ENCODE measurements at places on chromosomes 5 and 9.

DNA sequence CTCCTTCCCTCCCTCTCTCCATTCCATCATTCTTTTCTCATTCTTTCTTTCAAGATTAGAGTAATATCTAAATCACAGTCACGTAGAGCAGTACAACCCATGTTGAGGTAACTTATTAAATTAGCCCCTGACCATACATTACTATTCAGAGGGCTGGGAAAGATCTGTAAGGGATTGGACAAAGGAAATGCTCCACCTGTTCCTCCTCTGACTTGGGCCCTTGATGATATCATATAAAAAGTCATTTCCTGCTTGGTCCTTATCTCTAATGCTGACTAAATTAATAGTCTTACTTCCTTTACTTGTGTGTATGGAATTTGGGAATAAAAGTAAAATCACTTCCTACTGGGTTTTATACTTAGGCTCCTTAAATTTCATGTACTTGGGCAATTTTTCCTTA, 40.8 kb downstream of the SNX18 start:
- no peak for DNase-seq

DNA sequence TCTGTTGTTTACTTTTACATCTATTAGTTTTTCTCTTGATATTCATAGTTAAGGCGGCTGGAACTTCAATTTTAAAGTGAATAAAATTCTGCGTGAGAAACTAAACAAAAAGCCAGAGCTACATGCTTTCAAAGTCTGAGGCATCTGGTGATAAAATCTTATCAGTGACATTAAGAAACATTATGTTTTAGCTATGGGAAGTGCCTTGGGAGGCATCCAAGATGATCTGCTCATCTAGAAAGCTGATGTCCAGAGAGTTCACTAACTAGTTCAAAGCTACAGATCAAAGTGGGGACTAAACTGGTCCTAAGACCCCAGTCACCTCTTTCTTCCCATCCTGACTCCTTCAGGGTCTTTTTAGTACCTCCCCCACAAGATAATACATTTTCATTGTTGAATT, 37.2 kb downstream of the MRPS27 start:
- no peak for DNase-seq

GRCh38 chr9:135958485-135958884, 2.7 kb downstream of the UBAC1 start:
- DNase-seq: no peak

DNA sequence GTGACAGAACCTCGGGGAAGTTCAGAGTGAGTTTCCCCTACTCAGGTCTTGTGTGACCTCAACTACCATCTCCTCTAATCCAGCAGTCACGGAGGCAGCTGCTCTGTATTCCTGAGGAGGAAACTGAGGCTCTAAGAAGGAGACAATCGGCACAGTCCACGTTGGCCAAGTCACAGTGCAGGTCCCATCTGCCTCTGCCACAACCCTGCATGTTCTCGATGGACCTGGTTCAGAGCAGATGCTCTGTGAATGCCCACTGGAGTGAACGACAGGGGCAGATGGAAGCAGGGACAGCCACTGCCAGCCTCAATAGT, 722 bp upstream of the ERGIC1 start:
- no peak for DNase-seq

GRCh38 chr9:91611582-91611981, 187.9 kb upstream of the NFIL3 start:
- no peak for DNase-seq

DNA sequence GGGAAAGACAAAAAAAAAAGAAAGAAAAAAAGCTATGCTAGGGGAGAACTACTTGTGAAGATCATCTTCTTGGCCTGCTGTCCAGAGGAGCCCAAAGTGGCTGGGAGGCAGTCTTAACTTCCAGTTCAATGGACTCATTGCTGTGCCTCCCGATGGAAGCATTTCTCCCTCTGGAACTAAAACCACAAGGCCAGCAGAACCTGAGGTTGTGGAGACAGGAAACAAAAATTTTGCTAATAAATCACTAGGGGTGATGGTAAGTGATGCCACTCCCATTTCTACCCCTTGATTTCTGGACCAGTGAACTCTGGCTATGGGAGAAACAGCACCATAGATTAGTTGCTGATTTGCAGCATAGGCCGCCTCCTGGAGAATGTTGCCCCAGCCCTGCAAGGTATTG, 123.4 kb upstream of the NFIL3 start:
- no peak for DNase-seq

DNA sequence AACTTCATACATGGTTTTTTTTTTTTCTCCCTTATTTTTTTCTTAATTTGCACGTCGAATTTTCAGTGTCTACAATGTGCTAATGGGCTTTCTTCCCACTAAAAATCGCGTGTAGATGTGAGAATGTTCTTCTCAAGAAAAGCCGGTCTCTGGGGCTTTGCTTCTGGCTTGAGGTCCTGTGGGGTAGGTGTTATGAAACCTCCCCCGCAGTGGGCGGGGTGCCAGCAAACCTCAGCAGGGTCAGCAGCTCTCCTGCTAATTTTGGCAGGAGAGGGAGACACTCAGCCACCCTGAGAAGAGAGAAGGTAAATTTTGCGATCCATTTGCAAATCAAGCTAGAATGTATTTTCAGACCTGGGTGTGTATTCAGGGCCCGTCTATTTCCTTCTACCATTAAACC, 59.9 kb downstream of the NPR3 start:
- DNase-seq: no peak

DNA sequence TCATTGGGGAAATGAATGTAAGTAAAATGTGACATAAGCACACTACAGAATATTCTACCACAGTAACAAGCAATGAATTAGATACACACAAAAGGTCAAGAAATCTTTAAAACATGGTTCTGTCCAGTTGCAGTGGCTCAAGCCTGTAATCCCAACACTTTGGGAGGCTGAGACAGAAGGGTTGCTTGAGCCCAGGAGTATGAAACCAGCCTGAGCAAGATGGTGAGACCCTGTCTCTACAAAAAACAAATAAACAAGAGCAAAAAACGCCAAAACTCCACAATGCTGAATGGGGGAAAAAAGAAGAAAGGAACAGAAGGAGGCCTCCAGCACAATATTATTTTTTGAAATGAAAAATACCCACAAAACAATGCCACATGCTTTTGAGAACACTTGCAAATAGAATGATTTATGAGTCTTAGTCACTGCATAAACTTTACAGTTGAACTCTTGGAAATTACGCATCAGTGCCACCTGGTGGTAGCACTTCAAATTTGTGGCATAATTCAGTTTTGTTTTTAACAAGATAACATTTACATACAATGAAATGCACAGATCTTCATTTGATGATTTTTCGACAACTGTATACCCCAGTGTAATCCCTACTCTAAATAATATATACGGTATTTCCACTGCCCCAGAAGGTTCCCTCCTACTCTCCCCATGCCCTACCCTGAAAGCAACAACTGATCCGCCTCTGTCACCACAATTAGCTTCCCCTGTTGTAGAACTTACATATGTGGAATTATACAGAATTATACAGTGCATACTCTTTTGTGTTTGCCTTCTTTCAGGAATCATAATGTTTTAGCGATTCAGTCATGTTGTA, 14.4 kb upstream of the SPINK4 start:
- DNase-seq: peak; percentile 50

DNA sequence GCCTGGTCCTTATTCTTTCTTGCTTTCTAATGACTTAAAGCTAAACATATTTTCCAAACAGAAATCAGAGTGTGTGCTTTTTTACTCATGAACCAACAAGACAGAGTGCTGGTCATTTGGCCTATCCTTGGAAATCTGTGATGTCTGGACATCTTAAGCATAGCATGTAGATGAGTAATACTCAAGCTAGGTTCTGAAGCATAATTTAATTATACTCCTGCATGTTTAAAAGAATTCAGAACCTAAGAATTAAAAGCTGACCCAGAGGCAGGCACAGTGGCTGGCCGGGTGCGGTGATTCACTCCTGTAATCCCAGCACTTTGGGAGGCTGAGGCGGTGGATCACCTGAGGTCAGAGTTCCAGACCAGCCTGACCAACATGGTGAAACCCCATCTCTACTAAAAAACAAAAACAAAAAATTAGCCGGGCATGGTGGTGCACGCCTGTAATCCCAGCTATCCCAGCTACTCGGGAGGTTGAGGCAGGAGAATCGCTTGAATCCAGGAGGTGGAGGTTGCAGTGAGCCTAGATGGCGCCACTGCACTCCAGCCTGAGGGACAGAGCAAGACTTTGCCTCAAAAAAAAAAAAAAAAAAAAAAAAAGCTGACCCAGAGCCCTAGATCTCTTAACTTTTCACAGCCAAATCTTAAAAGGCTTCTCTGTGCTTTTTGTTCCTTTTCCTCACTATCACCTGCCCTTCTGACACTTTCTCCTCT, 16.2 kb upstream of the TJP2 start:
- no peak for DNase-seq

DNA sequence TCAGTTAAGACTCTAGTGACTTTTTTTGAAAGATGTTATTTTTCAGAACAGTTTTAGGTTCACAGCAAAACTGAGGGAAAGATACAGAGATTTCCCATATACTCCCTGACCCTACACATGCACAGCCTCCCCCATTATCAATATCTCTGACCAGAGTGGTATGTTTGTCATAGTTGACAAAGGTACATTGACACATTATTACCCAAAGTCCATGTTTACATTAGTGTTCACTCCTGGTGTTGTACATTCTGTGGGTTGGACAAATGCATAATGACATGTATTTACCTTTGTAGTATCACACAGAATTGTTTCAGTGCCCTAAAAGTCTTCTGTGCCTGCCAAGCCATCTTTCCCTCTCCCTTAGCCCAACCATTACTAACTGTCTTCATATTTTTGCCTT, 470.7 kb upstream of the DMAC1 start:
- DNase-seq: no peak

DNA sequence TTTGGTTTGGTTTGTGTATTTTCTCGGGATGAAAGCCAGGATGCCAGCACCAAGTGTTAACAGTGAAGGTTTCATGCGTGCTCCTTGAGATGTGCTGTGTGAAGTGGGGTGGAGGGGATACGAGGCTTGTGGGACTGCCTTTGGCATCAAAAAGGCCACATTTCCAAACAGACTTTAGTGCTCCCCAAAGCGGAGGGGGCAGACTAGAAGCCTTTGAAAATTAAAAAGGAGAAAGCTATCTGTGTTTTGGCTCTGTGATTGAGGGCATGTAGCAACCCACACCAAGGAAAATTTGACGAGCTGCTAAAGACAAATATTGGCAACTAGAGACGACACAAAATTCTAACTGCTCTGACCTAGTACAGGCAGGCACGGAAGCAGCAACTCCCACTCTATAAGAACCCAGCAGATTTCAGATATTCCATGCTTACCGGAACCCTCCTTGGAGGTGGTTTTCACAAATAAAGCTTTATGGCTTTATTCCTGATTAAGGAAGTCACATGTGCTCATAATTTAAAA, 154.5 kb downstream of the ARSB start:
- no peak for DNase-seq

DNA sequence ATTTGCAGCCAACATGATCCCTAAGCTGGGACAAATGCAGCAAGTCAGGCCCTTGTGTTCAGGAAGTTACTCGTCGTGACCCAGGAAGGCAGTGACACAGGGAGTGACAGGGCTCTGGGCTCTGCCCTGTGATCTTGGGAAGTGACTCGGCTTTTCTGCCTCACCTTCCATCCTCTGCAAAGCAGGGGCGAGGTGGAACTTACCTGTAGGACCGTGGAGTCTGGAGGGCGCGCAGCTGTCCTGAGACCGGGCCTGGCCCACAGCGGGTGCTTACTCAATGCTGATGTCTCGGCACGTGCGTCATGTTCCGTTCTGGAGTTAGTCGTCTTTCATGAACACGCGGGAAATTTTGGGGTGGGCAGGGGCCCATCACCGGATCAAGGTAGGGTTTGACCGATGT, 22.8 kb upstream of the LPCAT1 start:
- DNase-seq: no peak

GRCh38 chr9:129291041-129291501, 113.0 kb upstream of the IER5L start:
- DNase-seq: no peak

DNA sequence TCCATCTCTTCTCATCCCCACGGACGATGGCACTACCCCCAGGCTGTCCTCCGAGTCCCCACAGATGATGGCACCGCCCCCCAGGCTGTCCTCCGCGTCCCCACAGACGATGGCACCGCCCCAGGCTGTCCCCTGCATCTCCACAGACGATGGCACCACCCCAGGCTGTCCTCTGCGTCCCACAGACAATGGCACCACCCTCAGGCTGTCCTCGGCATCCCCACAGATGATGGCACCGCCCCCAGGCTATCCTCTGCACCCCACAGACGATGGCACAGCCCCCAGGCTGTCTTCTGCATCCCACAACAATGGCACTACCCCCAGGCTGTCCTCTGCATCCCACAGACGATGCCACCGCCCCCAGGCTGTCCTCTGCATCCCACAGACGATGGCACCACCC, 57.4 kb upstream of the PTCH1 start:
- DNase-seq: no peak

DNA sequence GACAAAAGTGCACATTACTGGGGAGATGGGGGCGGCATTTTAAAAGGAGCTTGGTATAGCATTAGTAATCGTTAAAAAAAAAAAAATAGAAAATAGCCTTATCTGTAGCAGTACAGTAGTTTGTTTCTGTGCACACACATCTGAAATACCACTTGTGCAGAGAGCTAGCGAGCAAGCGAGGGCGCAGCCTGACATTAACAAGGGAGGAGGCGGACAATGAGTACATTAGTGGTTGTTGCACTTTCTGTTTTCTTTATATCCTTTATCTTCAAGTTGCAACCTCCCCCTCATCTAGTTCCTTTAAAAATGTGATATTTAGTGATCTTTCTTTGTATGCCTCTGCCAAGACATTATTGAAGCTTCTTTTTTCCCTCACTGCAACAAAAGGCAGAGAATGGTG, 880 bp upstream of the PTPDC1 start:
- DNase-seq: no peak

GRCh38 chr5:41831155-41831554, 39.1 kb downstream of the OXCT1 start:
- no peak for DNase-seq

GRCh38 chr5:173234129-173234790, 746 bp downstream of the NKX2-5 start:
- no peak for DNase-seq

DNA sequence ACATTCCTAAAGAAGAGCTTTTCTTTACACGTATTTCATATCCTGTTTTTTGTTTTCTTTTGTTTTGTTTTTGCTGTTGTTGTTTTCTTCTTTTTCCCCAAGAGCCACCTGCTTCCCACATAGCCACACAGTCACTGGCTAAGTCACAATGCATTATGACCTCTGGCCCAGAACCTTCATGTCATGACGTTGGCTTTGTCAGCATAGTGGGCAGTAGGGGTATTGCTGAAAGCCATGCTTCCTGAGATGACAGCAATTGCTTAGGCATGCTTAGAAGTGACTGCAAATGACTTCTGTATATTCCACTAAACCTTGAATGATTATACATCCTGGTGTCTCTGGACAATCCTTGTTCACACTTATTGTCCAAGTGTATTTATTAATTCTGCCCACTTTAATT, 375.8 kb downstream of the TAF11L14 start:
- no peak for DNase-seq

Measured in stimulated activated CD8-positive, alpha-beta memory T cell treated with anti-CD3 and anti-CD28 coated beads, Interleukin-15, amount 100 ng/mL, for 4 hours (primary cell).